ENCODE measurements at places on chromosomes 13 and 19.
A peak's percentile ranks its signal among the peaks of the same experiment; 100 is the strongest.

DNA sequence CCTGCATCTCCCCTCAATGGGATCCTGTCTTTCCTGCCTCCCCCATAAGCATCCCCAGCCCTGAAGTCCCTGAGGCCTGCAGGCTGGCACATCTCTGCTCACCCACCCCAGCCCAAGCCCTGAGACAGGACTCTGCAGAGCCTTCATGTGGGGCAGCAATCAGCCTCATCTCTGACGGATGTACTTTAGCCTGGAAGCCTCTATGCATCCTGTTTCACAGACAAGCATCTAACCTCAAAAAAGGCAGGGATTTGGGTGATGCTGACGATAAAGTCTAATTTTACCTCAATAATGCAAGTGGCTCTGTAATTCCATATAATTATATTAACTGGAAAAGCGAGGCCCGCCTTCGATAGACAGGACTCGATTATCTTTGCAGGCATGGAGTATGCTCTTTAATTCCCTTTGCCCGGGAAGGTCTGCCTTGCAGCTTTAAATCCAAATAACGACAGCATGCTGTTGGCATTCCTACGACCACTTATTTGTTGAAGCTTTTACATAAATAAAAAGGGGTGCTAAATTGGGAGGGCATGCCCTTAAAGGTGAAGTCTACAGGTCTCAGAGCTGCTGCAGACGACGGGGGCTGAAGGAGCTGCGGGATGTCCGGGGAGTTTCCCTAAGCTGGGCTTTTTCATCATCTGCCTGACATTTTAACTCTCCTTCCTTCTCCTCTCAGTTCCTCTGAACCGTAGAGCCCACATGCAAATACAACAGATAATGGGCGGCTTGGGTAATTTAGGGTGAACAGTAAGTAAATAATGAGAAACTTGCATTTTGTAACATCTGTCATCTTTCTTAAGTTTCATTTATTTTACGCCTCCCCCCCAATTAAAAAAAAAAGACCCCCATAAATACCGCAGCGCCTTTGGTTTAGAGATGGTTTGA is 211.5 kb downstream of the URI1 start:
- DNase-seq: no peak

- DNase-seq: no peak
These were observed 38.7 kb downstream of the PBX4 start for GRCh38 chr19:19579533-19580361.

DNA sequence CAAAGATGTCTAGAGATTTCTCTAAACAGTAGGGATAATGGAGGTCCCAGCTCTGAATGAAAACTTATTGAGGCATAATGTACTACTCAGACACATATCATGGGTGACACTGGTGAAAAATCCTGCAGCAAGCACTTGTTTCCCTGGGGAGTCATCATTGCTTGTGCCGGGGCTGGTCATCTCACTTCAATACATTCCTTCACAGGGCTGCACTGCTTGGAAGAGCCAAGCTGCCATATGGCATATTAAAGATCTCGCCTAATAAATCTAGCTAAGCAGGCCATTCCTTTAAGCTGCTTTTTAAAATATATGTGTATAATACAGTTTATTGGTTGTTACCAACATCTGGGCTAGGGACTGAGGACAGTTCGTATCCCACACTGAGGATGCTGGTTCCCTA is 332.2 kb upstream of the GPC6 start:
- no peak for DNase-seq

DNA sequence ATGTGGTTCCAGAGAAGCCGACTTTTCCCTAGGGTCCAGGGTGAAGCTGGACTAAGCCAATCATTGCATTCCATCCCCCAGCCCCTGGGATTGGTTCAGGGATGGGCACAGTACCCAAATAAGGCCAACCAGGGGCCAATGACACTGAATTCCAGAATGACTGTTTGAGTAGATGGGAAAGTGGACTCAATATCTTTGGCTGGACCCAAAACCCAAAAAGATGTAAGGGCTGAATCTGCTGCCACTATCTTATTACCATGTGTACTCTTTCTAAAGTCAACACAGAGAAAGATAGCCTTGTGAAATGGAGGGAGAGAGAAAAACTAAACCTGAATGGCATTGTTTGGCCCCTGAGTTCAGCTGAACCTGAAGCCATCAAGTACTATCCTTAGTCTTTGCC is 39.2 kb upstream of the TNFSF11 start:
- no peak for DNase-seq

GRCh38 chr13:95471960-95472359 is 80.6 kb upstream of the CLDN10 start:
- DNase-seq: no peak

GRCh38 chr13:48078251-48078656 is 16.6 kb downstream of the MED4 start:
- no peak for DNase-seq

DNA sequence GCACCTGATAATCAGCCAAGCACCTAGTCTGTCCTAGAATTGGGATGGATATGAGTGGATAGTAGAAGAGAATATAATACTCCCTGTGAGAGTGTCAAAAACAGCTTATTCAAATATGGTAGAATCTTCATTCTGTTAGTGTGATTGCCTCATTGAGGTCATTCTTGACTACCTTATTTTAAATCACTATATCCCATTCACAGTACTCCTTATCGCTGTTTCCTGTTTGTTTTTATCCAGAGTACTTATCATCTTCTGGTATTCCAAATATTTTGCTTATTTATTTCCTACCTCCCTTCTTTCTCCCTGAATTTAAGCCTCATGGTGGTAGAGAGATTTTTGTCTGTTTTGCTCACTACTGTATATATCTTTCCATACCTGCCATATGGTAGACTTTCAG is 9.9 kb downstream of the NDFIP2 start:
- no peak for DNase-seq

- DNase-seq: no peak
These were observed 14.3 kb downstream of the BCKDHA start for GRCh38 chr19:41411968-41412265.

DNA sequence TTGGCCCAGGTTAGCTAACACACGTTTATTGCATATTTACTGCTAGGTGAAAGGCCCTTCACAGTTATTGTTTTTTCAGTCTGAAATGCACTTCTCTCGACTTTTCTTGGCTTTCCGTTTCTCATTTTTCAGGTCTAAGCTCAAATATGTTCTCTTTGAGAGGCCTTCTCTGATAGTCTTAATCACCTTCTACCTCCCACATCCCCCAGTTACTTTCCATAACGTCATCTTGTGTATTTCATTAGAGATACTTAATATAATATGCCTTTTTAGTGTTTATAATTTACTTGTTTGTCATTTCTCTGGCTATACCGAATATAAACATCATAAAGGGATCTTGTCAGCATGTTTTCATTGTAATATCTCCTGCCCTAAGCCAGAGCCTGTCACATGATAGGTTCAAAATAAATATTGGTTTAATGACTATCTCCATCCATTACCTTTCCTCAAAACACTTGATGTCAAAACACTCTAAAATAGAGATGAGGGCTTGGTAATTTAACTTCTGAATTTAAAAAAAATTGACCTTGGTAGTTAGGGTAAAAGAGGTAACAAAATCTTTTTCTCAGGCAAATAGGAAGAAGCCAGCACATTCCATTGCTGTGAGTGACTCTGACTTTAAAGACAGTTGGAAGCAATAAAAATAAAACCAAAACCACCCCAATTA is 168.6 kb upstream of the RFC3 start:
- DNase-seq: no peak

GRCh38 chr19:19111967-19112580 is 26.2 kb downstream of the TMEM161A start:
- DNase-seq: no peak

GRCh38 chr19:13441810-13442512 is 64.3 kb downstream of the CACNA1A start:
- peak; percentile 63 for DNase-seq

DNA sequence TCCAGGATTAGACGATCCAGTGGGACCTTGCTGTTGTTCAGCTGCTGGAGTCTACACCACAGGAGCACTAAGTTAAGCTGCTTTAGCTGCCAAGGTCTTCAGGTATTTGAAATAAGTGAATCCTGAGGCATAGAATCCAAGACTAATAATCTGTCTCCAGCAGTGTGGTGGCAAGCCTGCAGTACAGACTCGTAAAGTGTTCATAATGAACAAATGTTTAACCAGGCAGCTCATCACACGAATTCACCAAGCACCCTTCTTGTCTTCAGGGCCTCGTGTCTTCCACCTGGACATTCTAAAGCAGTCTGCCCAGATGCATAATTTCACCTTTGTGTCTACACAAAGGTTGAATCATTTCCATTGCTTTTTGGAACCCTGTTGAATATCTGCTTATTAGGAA is 5.3 kb downstream of the ATP11A start:
- no peak for DNase-seq

GRCh38 chr13:112983428-112984196 is 14.6 kb downstream of the MCF2L start:
- no peak for DNase-seq

DNA sequence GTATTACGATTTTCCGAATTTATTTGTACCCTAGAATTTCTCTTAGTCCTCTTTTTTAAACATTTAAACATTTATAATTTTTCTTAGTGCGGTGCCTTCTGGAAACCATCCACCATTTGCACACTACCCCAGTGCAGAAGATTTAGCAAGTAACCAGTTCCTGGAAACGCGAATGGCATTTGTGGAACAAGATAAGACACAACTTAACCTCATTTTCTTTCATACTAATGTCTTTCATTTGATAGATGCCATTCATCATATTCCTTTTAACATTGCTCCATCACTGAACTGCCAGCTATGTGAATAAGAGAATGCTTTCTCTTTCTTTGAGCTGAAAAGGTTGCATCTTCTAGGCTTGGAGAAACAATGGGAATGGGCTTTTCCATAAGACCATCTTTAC is 6.8 kb downstream of the FRY start:
- DNase-seq: no peak

DNA sequence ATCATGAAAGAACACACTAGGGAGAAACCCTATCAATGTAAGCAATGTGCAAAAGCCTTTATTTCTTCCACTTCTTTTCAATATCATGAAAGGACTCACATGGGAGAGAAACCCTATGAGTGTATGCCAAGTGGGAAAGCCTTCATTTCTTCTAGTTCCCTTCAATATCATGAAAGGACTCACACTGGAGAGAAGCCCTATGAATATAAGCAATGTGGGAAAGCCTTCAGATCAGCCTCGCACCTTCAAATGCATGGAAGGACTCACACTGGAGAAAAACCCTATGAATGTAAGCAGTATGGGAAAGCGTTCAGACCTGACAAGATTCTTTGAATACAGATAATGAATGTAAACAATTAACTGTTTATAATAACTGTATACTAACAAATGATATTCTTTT is 15.0 kb upstream of the ZNF439 start:
- DNase-seq: no peak

GRCh38 chr13:94917824-94918223 is 205.5 kb upstream of the SOX21 start:
- no peak for DNase-seq

DNA sequence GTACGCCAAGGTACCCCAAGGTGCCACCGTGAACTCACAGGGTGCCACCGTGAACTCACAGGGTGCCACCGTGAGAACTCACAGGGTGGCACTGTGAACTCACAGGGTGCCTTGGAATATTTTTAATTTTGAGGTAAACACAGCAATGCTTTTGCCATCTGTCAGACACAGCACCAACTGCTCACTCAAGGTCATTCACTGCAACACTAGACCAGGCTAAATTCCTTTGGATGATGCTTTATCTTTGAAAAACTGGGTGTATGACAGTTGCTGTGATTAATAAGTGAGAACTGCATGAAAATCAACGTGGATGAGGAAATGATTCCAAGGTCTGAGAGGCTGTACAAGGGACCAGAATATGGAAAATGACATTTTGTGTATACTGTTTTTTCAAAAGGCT is 18.9 kb downstream of the SAFB2 start:
- no peak for DNase-seq

DNA sequence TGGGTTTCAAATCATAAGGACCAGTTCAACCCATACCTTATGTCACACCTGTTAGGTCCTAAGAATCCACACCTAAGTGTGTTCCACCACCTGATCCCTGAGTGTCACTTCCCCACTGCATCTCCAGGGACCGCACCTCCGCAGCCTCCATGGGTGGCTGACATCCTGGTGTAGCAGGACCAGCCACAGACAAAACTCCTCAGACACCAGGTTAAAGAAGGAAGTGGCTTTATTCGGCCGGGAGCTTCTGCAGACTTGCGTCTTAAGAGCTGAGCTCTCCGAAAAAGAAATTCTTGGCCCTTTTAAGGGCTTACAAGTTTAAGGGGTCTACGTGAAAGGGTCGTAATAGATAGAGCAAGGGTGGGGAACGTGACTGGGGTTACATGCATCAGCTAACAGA is 509.9 kb downstream of the MYO16 start:
- DNase-seq: no peak

DNA sequence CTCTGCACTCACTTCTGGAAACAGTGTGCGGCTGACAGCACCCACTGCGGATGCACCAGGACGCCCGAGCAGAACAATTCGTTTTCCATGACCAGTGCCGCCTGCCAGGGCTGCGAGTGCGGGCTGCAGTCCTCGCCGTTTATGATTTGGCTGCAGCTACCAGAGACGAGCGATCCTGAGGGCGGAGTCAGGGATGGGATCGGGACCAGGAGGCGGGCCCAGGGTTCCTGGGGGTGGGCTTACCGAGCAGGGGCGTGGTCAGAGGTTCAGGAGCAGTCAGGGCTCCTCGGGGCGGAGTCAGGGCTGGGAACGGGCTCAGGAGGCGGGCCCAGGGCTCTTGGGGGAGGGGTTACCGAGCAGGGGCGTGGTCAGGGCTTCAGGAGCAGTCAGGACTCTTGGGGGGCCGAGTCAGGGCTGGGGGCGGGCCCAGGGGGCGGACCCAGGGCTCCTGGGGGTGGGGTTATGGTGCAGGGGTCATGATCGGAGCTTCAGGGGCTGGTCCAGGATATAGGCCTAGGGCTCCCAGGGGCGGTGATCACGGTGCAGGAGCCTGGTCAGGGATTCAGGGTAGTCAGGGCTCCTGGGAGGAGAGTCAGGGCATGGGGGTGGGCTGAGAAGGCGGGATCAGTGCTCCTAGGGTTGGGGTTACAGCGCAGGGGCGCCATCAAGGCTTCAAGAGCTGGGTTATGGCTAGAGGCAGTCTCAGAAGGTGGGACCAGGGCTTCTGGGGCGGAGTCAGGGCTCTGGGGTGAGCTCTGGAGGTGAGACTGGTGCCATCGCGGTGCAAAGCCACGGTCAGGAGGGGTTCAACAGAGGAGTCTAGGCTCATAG is 1.7 kb downstream of the KLK4 start:
- DNase-seq: peak; percentile 62

GRCh38 chr13:71681901-71682613 is 184.9 kb downstream of the DACH1 start:
- no peak for DNase-seq

DNA sequence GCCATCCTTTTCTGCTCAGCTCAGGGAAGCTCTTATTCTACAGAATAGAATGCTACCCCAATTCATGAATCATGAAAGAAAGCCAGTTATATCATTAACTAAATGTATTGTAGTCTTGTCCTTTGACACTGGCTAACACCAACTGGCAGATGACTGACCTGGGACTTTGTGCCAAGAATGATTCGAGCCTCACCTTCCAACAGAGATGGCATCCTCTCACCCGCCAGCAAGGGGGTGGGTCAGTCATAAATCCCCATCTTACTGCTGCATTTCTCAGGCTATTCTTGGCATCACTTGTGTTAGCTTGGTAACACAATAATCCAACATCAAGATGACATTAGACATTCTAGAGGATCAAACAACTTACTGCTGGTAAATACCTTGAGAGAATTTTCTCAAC is 1239.8 kb upstream of the MIR17HG start:
- DNase-seq: no peak

GRCh38 chr13:100528820-100529219 is 59.8 kb downstream of the GGACT start:
- no peak for DNase-seq

GRCh38 chr13:23356368-23356767 is 77.1 kb downstream of the SACS start:
- DNase-seq: no peak

Data from mesothelial cell of epicardium (in vitro differentiated cells).